Activated T-helper 2 cell treated with anti-CD3 and anti-CD28 coated beads, Interferon-gamma antibody, Interleukin-2, Interleukin-4, amounts not matched to agents 10 μg/mL and 5 μg/mL and 100 μg/mL, durations not matched to agents 14 hours and 24 hours and 36 hours (primary cell): ENCODE measurements at places on chromosomes 5 and 9.

DNA sequence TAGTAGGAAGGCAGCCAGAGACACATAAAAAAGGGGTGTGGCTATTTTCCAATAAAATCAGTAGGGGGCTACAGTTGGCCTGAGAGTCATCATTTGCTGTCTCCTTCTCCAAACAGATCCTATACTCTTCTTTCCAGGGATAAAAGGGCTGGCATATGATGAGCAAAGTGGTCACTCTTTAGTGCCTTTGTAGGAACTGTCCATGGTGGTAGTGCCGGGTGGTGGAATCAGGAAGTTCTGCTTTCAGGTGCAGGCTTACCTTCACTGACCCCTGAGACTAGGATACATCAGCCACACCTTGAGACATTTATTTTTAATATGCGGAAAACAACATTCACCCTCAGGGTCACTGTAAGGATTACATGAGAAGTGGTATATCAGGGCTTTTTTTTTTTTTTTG, 80.8 kb downstream of the ASTN2 start:
- H3K36me3 ChIP-seq, result no peaks in the 10 kb centered on the region
- no peaks in the 10 kb centered on the region for H3K27me3 ChIP-seq
- no peak for DNase-seq

DNA sequence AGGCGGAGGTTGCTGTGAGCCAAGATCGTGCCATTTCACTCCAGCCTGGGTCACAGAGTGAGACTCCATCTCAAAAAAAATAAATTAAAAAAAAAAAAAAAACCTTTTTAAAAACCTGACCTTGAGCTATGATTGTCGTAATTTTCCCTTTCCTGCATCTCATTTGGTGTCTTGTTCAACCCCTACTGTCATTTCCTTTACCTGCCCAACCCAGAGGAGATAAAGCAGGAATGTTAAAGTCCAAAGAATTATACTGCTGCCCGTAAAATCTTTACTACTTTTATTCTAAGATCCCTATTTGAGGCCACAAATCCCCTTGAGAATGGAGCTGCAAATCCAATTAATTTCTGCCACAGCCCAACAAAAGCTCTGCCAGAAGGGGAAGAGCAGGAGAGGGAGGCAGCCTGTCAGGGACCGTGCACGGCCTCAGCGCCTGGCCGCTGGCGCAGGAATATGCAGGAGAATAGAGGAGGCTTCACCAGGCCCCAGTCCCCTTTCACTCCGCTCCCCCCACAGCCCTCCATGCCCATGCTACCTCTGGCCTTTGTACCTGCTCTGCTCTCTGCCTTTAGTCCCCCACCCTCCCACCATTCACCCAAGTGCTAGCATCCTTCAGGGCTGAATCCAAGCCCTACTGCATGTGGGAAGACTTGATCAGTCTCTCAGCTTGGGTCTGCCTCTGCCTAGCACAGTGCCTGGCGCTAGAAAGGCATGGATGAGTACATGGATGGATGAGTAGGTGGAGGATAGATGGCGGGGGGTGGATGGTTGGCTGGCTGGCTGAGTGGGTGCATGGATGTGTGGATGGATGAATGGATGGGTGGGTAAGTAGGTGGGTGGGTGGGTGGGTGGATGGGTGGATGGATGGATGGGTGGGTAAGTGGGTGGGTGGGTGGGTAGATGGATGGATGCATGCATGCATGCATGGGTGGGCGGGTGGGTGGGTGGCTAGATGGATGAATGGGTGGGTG, 99.8 kb upstream of the SARDH start:
- H3K4me3 ChIP-seq, result no peak overlapping the region
- H3K4me1 ChIP-seq, result no peaks in the 10 kb centered on the region
- no peak for DNase-seq
- H3K36me3 ChIP-seq, result no peaks in the 10 kb centered on the region
- H3K27me3 ChIP-seq, result no peaks in the 10 kb centered on the region

- peaks cover 36% of the 10 kb centered on the region for H3K27me3 ChIP-seq
- H3K4me1 ChIP-seq, result no peaks in the 10 kb centered on the region
- H3K27ac ChIP-seq, result no peak overlapping the region
- no peak for DNase-seq
- no peaks in the 10 kb centered on the region for H3K36me3 ChIP-seq
Observed at GRCh38 chr9:1057910-1058309, 7.8 kb downstream of the DMRT2 start.

GRCh38 chr5:1638658-1639400, 115.1 kb upstream of the LPCAT1 start:
- peaks cover 14% of the 10 kb centered on the region for H3K27me3 ChIP-seq
- no peak overlapping the region for H3K4me3 ChIP-seq
- H3K36me3 ChIP-seq, result peaks cover 3% of the 10 kb centered on the region
- peaks cover 20% of the 10 kb centered on the region for H3K4me1 ChIP-seq
- no peak for DNase-seq

GRCh38 chr5:59221769-59222168, 638.9 kb downstream of the RAB3C start:
- no peaks in the 10 kb centered on the region for H3K36me3 ChIP-seq
- H3K4me3 ChIP-seq, result no peak overlapping the region
- peaks cover 18% of the 10 kb centered on the region for H3K4me1 ChIP-seq
- peaks cover 4% of the 10 kb centered on the region for H3K27me3 ChIP-seq
- no peak overlapping the region for H3K27ac ChIP-seq

- H3K27me3 ChIP-seq, result peaks cover 2% of the 10 kb centered on the region
- H3K27ac ChIP-seq, result peak overlapping the region; percentile 90
- H3K36me3 ChIP-seq, result peaks cover 32% of the 10 kb centered on the region
- H3K4me1 ChIP-seq, result peaks cover 51% of the 10 kb centered on the region
- peak overlapping the region; percentile 81 for H3K4me3 ChIP-seq
Observed at GRCh38 chr9:131395157-131396098, 1.5 kb downstream of the PRRC2B start.

DNA sequence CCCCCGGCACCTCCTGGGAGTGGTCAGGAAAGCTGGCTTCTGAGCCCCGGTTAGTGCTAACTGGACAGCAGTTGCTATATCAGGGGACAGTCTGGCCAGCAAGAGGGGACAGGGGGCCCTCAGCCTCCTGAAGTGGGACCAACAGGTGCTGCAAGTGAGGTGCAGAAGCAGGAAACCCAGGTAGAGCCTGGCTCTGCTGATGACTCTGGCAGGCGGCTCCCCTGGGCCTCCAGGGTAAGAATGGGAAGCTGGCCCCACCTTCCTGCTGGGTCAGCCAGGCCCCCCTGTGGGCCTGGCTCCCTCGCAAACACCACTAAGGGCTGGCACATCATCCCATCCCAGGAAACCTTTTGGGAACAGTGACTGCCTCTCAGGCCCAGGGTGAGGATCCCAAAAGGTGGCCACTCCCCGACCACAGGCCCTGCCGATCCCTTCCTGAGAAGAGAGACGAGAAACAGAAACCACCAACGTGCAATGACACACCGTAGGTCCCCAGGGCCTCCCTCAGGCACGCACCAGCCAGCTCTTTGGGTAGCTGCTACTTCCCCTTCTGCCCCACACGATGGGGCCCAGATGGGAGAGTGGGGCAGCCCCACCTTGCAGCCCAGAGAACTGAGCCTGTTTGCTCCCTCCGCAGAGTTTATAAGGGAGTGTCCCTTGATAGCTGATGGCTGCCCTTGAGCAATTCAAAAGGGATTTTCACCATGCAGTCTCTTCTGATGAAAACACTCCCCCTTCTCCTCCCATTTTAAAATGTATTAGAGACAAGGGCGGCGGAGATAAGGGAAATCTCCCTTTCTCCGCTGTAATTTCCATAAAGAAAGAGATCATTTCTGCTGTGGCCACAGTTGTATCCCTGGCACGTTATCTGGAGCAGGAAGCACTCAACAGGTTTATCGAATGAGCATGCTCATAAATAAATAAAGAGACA, 76.8 kb downstream of the STK10 start:
- peak overlapping the region; percentile 60 for H3K4me3 ChIP-seq
- peak; percentile 76 for DNase-seq
- no peaks in the 10 kb centered on the region for H3K27me3 ChIP-seq
- peak overlapping the region; percentile 91 for H3K27ac ChIP-seq
- peaks cover 65% of the 10 kb centered on the region for H3K36me3 ChIP-seq
- peaks cover 76% of the 10 kb centered on the region for H3K4me1 ChIP-seq

DNA sequence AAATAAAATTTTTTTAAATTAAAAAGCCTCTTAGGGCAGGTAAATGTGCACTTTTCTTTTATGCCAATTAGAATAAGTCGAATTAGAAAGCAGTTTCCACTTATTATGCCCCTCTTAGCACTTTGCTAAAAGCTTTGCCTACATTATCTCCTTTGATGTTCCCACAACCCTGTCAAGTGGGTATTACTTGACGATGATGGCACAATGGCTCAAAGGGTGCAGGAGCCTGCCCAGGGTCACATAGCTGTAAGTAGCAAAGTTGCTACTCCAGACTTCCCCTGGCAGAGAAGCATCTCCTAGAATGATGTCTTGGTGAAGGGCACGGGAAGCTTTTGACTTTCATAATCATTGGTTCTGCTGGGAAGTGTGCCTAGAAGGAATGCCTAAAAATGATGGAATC, 18.4 kb upstream of the IQGAP2 start:
- DNase-seq, result no peak
- H3K4me3 ChIP-seq, result no peak overlapping the region
- peaks cover 14% of the 10 kb centered on the region for H3K4me1 ChIP-seq
- H3K36me3 ChIP-seq, result no peaks in the 10 kb centered on the region
- peaks cover 2% of the 10 kb centered on the region for H3K27me3 ChIP-seq

GRCh38 chr9:93517331-93517730, 59.1 kb upstream of the PHF2 start:
- H3K4me1 ChIP-seq, result peaks cover 15% of the 10 kb centered on the region
- H3K27ac ChIP-seq, result no peak overlapping the region
- H3K36me3 ChIP-seq, result peaks cover 54% of the 10 kb centered on the region
- H3K4me3 ChIP-seq, result no peak overlapping the region
- DNase-seq, result no peak
- H3K27me3 ChIP-seq, result no peaks in the 10 kb centered on the region

GRCh38 chr9:94911211-94911610, 184.7 kb downstream of the AOPEP start:
- no peak overlapping the region for H3K4me3 ChIP-seq
- H3K27me3 ChIP-seq, result no peaks in the 10 kb centered on the region
- peaks cover 2% of the 10 kb centered on the region for H3K4me1 ChIP-seq
- no peak overlapping the region for H3K27ac ChIP-seq
- DNase-seq, result no peak
- no peaks in the 10 kb centered on the region for H3K36me3 ChIP-seq

- peaks cover 12% of the 10 kb centered on the region for H3K27me3 ChIP-seq
- H3K4me3 ChIP-seq, result no peak overlapping the region
- DNase-seq, result no peak
- no peak overlapping the region for H3K27ac ChIP-seq
- no peaks in the 10 kb centered on the region for H3K36me3 ChIP-seq
- H3K4me1 ChIP-seq, result peaks cover 9% of the 10 kb centered on the region
Observed at GRCh38 chr9:123955637-123956036, 25.7 kb upstream of the DENND1A start.

GRCh38 chr9:114280636-114281472, 42.0 kb upstream of the ORM1 start:
- H3K36me3 ChIP-seq, result no peaks in the 10 kb centered on the region
- no peak for DNase-seq

- H3K36me3 ChIP-seq, result no peaks in the 10 kb centered on the region
- no peak for DNase-seq
- no peak overlapping the region for H3K27ac ChIP-seq
- H3K27me3 ChIP-seq, result no peaks in the 10 kb centered on the region
- H3K4me3 ChIP-seq, result no peak overlapping the region
Observed at GRCh38 chr5:44646016-44646415, 162.7 kb upstream of the MRPS30 start.

- H3K4me1 ChIP-seq, result peaks cover 24% of the 10 kb centered on the region
- no peak overlapping the region for H3K4me3 ChIP-seq
- H3K27me3 ChIP-seq, result no peaks in the 10 kb centered on the region
- peaks cover 66% of the 10 kb centered on the region for H3K36me3 ChIP-seq
- DNase-seq, result no peak
Observed at GRCh38 chr9:91223000-91223399, 138.7 kb downstream of the AUH start.

DNA sequence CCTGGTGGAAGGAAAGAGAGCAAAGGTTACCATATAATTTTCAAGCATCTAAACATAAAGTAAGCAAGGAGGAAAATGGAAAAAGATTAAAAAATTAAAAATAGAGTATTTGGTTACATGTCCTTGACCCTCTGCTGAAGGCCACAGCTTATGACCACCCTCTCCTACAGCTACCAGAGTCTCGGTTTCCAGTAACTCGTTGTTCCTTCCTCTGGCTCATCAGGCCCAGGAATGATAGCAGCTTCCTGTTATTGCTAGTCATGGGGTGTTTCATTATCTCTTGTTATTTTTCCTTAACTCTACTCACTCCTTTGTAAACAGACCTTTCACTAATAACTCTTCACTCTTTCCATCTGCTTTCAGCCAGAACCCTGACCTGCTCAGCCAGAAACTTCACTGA, 102.2 kb downstream of the YTHDC2 start:
- H3K36me3 ChIP-seq, result no peaks in the 10 kb centered on the region
- peaks cover 14% of the 10 kb centered on the region for H3K27me3 ChIP-seq
- H3K4me1 ChIP-seq, result no peaks in the 10 kb centered on the region
- no peak for DNase-seq

DNA sequence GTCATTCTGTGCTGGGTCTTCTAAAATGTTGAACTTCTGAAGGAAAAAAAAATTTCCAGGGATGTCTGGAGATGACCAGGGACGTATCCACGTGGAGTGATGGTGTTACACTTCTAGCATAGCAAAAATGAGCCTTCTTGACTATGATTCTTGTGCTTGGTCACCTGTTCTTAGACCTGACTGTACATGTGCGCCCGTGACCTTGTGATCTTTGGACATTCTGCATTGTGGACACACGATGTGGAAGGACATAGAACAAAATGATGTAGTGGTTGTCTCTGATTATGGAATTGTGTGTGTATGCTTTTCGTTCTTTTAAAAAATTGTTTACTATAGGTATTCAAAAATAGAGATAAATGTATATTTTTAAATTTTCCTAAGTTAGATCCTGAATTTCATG, 61.0 kb downstream of the SNX30 start:
- H3K27me3 ChIP-seq, result no peaks in the 10 kb centered on the region
- no peak for DNase-seq
- H3K4me3 ChIP-seq, result no peak overlapping the region
- no peaks in the 10 kb centered on the region for H3K4me1 ChIP-seq

GRCh38 chr9:28808042-28808441, 1234.8 kb upstream of the C9orf72 start:
- H3K36me3 ChIP-seq, result no peaks in the 10 kb centered on the region
- no peak overlapping the region for H3K27ac ChIP-seq
- no peaks in the 10 kb centered on the region for H3K27me3 ChIP-seq
- H3K4me1 ChIP-seq, result no peaks in the 10 kb centered on the region

DNA sequence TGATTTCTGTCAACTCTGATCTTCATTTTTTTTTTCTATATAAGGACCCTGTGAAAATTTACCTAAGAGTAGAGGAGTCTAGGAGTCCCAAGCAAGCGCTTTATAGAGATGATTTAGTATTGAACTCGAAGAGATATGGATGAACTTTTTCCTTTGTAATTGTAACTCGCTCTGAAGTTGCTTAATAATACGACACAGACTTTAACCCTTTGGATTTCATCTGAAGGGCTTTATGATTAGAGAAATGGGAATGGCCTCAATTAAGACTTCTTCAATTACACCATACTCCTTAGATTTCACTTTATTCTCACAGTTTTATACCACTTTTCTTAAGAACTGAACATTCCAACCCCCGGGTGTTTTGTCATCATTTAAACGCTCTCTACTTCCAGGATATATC, 647.7 kb downstream of the HTR1A start:
- no peaks in the 10 kb centered on the region for H3K4me1 ChIP-seq
- H3K27ac ChIP-seq, result no peak overlapping the region
- no peak for DNase-seq
- H3K36me3 ChIP-seq, result no peaks in the 10 kb centered on the region
- H3K27me3 ChIP-seq, result no peaks in the 10 kb centered on the region
- H3K4me3 ChIP-seq, result no peak overlapping the region
